Epithelial cell of prostate (primary cell): ENCODE measurements at places on chromosomes 6 and 20.
A peak's percentile ranks its signal among the peaks of the same experiment; 100 is the strongest.

DNA sequence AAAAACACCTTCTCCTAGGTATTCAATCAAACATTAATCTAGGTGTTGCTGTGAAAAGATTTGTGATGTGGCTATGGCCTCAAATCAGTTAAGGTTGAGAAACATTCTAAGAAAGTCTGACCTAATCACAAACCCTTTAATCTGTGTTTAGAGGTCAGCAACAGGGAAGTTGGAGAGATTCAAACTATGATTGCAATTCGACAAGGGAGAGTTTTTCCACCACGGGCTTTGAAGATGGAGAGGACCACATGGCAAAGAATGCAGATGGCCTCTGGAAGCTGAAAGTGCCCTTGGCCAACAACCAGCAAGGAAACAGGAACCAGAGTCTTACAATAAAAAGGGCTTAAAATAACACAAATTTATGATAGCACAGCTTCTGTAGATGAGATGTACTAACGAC lies 29.6 kb upstream of the LGSN start:
- no peak for DNase-seq

DNA sequence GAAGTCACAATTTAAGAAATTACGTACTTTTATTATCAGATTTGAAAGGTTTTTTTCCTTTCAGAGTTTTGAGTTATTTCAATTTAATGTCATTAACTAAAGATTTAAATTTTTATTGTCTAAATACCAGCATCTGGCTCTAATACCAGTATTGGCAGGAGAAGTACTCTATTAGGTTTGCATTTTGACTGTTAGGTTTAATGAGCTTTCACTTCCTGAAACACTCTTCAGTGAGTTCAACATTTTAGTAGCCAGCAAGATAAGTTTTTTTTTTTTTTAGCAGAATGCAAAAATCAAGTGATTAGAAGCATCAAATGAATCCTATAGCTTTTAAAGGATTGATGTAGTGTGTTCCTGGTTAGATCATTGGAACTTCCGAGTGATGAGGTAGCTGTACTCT lies 34.0 kb upstream of the SCGN start:
- DNase-seq, result no peak

- no peak for DNase-seq
These were observed 254.5 kb downstream of the TMEM242 start for GRCh38 chr6:157068691-157069324.

DNA sequence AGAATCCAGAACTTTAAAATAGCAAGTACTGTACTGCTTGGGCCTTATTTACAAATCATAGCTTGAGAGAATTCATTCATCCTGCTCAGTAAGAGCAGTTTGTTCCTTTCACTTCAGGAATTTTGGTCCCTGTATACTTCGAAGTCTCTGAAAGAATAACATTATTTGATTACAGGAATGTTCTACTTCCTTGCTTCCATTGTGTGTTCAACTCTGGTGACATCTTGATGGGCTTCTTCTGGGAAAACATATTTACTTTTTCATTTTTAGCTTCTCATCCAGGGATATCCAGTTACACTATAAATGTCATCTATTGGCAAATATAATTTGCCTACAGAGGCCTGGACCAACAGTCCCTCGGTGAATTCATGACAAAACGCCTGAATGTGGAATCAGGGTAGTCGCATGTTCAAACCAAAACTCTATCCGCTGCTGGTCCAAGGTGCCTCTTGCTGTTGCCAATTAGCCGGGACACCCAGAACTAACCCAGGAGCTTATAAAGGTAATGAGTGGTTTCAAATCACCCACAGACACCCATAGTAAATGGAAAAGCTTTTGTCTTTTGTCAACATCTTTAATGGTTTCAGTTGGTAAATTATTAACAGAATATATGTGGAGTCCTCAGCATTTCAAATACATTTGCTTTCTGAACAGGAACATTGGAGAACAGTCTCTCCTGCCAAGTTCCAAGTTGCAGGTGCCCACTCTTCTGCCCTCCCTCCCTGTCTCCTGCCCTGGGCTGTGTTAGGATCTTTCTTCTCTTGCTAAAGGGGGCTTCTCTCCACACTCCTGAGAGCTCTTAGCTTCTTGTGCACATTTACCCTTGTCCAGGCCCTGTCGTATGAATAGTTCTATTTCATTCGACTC lies 162.5 kb upstream of the CITED2 start:
- DNase-seq, result no peak

DNA sequence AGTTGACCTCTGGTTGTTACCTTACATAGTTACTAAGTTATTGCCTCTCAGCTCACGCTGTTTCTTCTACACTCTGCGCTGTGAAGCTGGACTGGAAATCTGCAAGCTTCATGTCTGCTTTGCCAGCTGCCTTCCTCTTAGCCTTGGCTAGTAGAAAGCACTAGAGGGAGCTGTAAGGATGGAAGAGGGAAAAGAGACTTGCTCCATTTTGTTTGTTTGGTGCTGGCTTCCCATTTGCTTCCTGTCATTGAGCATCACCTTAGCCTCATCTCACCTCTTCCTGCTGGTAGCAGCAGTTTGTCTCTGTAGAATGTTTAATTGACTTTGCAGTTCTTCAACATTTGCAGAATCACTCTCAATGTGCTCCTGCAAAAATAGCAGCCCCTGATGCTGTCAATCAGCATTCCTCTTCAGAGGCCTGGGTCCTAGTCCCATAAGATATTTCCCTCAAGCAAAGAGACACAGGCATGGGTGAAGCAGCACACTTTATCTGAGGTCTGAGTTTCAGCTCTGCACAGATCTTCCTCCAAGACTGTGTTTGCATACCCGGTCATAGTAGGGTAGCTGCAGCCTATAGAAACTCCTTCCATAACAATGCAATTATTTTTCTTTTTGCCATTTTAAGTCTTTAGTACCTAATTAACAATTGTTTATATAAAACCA lies 302.2 kb upstream of the EPHA7 start:
- DNase-seq, result no peak

DNA sequence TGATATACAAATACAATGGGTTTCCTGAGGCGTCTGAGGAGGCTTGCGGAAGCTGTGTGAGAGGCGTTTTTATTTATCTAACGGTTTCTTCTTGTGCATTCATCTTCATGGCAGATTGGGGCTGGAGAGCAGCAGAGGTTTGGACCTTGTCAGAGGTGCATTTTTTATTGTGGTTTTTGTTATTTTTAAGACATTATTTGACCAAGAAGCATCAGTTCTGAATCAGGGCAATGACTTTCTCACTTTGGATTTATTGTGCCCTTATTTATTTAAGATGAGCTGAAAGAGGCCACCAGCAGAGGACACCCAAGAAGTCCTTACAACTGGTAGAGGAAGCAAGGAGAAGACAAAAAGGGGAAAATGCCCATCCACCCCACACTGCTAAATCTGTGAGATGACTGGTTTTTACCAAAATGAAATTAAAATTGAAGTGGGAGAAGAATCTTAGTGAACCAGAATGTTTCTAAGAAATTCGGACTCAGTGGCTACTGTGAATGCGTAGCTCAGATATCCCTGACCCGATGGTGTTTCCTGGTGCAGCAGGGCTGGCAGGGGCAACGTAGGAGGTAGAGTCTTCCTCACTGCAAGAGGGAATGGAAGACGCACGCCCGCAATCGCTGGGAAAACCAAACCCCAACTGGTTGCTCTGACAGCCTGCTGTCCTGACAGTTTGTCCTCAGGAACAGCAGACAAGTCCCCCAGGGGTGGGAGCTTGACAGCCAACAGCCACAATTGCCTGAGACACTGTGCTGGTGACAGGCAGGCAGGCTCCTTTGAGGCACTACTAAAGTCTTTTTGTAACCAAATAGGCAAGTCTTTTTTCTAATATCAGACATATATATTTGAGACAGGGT lies 14.2 kb downstream of the PRR18 start:
- DNase-seq, result no peak

DNA sequence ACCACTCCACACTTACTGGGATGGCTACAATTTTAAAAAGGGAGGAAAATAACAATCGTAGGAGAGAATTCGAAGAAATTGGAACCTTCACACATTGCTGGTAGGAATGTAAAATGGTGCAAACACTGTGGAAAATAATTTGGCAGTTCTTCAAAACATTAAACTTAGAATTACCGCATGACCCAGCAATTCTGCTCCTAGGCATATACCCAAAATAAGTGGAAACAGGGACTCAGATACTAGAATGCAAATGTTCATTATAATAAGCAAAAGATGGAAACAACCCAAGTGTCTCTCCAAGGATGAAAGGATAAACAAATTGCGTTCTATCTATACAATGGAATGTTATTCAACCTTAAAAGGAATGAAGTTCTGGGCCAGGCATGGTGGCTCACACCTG lies 245.5 kb upstream of the TAB2 start:
- DNase-seq, result no peak

GRCh38 chr20:46089167-46089416 lies 670 bp downstream of the NCOA5 start:
- no peak for DNase-seq

DNA sequence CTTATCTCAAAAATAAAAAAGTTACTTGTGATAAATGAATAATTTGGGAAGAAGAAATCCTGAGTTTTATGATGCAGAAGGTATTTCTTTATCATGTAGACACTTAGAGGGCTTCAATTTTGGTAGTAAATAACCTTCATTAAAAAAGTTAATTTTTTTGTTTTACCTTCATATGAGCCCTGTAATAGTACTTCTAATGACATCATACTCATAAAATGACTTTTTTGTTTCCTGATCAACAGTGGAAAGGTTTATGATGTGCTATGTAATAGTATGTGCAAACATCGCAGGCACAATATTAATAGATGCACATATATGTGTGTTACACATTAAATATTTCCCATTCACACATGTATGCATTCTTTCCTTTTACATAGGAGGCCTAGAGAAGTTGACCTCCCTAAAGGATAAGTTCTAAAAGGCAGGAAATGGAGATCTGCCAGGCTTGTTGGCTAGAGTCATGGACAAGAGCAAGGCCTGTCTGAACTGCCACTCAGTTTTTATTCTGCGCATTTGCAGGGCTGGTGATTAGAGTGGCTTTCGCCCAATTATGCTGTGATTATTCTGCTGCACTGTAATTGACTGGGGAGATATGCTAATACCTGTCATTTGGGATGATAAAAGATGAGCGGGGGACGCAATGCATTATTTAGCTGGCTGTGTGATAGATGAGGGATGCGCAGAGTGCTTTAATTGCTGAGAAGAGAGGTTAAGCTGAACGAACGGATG lies 272.6 kb downstream of the TMEM242 start:
- no peak for DNase-seq

- DNase-seq, result peak; percentile 8
These were observed 23.2 kb downstream of the RBCK1 start for GRCh38 chr20:431012-431904.

DNA sequence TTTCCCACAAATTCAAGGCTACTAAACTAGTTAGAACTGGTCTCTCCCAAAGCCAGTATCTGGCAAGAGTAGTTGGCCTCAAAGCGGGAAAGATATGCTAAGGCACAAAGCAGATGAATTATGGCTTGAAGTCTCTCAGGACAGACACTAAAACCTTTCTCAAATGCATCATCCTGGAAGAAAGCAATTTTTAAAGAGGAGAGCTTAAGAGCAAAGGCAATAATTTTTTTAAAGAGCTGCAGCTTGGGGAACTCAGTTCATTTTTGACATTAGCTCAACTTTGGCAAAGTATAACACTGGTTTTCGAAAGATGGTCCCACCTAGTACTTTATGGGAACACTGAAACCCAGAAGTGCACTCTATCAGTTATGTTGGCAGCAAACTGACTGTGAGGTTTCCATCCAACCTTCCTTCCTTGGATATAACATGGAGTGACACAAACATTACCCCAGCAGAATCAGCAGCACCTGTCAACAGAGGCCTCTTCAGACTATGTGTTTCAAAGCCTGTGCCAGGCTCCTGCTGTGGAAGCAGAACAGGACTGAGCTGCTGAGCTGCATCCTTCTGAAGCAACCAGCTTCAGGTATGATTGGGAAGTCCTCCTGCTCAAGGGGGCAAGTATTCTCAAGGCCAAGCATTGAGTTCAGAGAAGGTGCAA lies 852.3 kb upstream of the HS3ST5 start:
- DNase-seq, result no peak

- DNase-seq, result no peak
These were observed 103.1 kb upstream of the MRPS10 start for GRCh38 chr6:42320762-42321161.

DNA sequence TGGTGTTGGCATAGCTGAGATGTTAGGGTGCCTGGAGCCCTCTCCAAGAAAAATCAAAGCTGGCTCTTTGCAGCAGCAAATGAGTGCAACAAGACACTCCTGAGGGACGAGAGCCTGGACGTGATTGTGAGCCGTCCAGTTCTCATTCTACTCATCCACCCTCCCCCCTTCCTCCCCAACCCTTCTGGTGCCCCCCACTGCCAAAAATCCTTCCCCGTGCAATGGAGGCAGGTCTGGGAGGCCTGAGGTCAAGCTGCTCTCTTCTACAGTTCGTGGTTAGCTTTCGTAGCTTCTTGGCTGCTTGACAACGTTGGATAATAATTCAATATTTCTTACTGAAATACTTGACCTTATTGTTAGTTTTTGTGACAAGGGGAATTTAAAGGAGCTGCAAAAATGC lies 185.3 kb upstream of the SUPT3H start:
- no peak for DNase-seq

GRCh38 chr20:58646703-58647102 lies 4.4 kb upstream of the STX16 start:
- no peak for DNase-seq

DNA sequence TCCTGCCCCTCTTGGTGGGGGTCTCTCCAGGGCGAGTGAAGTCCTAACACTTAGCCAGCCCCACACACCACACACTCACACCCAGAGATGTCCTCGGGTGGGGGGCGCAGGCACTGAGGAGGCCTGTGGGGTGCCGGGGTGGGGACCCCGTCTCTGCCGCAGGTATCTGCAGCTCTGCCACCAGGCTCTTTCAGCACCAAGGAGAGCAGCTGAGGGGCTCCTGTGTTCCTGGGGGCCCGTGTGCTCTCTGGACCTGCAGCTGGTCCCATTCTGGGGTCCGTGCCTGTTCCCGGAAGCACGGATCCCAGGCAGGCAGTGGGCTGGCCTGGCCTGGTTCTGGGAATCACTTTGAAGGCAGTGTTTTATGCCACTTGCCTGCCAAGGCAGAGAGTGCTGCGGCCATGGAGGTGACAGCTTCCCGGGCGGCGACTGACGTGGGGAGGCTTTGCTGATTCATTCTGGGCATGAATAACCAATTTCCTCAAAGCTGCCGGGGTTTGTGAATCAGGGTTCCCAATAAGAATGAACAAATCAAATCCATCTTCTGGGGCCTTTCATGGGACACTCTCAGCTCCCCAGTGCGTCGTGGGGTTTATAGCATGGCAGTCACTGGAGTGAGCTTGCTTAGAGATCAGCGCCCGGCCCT lies 54.4 kb upstream of the SLCO4A1 start:
- no peak for DNase-seq
